NCI-H2029 treated with DMSO at 0.1 percent for 48 hours (cell line): ENCODE measurements at places on chromosomes 5 and 9.
A peak's percentile ranks its signal among the peaks of the same experiment; 100 is the strongest.

DNA sequence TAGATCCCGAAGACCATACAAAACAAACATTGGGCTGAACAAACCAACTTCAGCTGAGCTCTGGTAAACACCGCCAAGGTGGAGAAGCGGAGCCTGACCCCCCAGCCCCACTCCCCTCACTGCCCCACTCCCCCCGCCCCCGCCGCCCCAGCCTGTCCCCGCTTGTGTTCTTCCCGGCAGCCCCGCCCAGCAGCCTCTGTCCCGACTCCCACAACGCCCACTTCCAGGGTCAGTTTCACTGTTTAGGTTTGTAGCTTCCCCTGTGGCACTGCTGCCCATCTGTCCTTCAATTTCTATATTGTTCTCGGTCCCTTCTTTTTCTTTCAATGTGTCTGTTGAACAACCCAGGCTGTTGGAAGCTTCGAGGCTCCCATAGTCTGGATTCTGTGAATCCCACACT, 112.0 kb upstream of the CACNA1B start:
- DNase-seq: no peak

- DNase-seq: no peak
Measured at GRCh38 chr5:163276466-163276865, 160.9 kb upstream of the CCNG1 start.

DNA sequence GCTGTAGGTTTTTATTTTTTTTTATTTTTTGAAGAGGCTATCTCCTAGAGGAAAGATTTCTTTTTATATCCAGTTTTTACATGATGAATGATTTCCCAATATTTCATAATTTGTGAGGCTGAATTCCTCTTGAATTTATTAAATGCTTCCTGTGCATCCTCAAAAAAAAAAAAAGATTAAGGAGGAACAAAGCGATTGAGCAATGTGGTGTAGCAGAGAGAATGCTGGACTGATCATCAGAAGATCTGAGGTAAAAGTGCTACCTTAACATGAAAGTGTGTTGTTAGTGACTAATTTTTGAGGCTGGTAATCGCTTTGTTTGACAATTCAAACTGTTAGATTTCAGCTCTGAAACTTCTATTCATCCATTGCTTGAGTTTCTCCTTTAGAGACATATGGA, 125.1 kb downstream of the ESM1 start:
- DNase-seq: no peak

GRCh38 chr9:82354279-82354659, 365.7 kb downstream of the SPATA31D1 start:
- DNase-seq: no peak

DNA sequence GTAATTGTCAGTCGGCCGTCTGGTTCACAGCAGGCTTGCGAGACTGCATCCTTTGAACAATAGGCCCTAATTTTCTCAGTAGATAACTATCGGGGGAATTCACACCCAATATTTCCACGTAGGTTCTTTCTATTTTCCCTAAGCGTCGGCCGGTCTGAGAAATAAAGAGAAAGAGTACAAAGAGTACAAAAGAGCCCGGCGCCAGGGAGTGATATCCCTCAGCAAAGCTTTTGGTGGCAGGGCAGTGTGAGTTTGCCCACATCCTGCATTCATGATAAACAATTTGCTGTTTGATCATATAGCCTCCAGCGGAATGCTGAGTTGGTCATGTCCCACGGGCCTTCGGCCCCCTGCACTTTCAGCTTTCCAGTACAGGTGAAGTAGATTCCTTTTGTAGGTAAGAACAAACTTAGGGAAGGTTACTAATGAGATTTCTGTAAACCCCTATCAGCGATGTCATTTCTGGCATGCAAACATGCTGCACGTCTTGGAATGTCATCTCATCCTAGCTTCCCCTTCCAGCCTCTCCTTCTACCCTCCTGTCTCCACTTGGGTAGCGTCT, 4.7 kb upstream of the PTGR1 start:
- DNase-seq: no peak

DNA sequence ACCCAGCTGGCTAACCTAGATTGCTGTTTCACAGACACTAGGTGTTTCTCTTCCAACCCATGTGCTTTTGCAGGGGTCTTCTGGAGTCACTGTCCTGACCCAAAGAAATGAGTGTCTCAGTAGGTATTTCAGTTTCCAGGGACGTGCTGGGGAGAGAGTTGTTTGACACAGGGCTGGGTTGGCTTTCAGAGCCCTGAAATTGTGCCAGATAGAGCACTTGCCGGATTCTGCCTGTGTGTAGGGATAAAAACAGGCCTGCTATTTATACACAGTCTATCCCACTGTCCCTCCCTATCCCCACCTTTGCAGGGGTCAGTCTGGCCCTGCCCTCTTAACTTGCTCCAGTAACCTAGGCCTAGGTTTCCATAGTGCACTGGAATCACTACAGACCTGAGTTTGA, 957 bp upstream of the HBEGF start:
- DNase-seq: no peak

GRCh38 chr9:4042991-4043390, 256.9 kb downstream of the GLIS3 start:
- DNase-seq: no peak

DNA sequence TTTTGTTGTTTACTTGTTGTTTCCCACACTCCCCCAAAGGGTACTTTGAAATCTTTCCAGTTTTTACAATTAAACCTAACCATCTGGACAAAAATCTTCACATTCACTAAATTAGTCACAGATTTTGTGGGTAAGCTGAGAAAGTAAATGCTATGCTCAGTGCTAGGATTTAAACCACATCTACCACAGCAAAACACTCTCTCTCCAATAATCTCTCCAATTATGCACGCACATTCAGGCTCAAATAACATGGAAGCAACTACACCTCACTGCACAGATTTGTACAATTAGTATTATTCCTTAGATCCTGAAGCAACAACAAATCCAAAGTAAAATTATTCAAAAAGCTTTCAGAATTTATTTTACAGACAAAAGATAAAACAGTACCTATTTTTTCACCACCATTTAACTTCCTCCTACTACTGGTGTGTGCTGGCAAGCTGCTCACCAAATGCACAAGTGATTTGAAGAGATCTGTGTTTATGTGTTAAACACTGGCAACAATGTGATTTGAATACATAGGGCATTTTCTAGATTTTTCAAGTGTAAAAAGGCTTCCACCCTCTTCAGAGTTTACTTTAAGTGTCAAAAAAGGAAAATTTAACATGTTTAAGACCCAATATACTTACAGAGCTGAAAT, 16.6 kb downstream of the ZNF608 start:
- no peak for DNase-seq

DNA sequence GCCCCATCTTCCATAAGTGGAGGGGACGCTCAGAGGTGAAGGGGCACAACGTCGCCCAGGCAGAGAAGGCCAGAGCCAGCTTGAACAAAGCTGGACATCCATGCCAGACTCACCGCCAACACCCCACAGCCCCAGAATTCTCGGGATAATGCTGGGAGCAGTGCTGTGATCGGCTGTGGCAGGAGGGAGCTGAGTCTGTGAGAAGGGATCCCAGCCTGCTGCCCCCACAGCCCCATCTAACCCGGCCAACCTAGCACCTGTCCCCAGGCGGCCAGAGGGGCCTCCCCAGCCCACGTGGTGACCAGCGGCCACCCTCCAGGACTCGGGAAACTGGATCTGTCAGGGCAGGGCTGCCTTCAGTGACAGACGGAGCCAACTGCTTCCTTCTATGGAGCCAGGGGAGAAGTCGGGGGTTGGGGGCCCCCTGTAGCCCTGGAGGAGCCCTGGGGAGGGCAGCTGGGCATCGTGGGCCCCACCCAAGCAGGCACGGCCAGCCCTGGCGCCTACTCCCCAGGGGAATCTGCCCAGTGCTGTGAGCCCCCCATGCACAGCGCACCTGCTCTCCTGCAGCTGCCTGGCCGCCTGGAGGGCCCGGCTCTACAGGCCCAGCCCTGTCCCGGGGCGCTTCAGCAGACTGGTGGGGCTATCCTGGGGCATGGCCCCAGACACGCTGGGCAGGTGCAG, 6.0 kb downstream of the BRD3 start:
- no peak for DNase-seq

- no peak for DNase-seq
Measured at GRCh38 chr5:135915466-135916001, 19.9 kb upstream of the IL9 start.

DNA sequence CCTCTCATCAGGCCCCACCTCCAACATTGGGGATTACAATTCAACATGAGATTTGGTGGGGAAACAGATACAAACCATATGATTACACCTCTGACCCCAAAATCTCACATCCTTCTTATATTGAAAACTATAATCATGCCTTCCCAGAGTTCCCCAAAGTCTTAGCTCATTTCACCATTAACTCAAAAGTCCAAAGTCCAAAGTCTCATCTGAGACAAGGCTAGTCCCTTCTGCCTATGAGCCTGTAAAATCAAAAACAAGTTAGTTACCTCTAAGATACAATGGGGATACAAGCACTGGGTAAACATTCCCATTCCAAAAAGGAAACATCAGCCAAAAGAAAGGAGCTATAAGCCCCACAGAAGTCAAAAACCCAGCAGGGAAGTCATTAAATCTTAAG, 26.8 kb upstream of the ARSB start:
- DNase-seq: no peak

- no peak for DNase-seq
Measured at GRCh38 chr5:80961376-80962281, 1.5 kb downstream of the RASGRF2 start.

DNA sequence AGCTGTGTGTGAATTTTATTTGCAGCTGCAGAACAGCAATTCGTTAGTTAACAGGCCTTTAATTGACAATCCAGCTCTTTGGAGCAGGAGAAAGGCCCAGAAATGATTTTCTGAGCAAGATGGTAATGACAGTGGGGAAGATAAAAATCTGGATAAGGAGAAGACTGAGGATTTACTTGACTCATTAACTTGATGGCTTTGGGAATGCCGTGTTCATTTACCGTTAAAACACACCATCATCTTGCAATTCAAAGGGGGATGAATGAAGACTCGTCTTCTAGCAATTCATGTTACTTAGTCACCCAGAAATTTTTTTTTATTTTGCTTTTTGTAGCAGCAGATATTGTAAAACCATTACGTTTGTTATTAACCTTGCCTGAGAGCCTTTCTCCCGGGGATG, 52.0 kb downstream of the PTTG1 start:
- no peak for DNase-seq

DNA sequence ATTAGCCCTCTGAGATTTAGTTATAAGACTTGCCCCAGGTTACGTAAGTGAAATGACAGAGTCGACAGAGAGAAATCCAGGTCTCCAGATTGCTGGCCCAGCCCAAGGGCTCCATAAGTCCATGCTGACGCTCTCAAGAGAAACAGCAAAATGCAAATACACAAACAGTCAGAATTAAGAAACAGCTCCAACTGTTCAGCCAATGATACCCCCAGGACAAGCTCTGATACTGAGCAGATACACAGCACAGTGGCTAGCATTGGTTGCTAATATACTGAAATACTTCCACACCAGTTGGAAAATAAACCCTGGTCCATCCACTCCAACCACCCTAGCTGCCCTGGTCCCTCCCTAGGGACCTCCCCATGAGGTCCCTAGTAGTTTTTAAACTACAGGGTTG, 94.2 kb downstream of the CDK5RAP2 start:
- DNase-seq: no peak

DNA sequence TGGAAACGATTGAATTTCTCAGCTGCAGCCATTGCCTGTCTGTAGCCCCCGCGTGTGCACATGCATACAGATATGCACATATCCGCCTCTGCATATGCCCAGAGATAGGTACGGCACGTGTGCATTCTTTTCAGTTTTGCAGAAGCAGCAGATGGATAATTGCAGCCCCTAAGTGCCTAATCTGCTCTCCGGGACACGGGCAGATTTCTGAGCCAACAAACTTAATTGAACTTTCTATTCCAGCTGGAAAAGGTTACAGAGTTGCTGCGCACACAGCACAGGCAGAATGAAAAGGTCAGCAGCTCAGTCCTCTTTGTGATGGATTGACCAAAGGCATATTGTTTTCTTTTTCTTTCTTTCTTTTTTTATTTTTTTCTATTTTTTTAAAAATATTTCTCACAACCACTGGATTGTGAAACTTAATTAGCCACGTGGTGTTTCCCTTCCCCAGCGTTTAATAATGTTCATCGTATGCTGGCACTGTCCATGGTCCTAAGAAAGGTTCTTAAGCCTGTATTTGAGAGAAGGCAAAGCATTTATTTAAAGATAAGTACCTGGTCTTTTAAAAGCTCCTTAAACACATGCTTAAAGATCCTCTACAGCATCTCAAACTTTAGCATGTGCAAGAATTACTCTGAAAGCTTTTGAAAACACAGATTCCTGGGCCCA, 270.2 kb upstream of the BRINP1 start:
- DNase-seq: no peak

- DNase-seq: no peak
Measured at GRCh38 chr9:1300941-1301340, 250.8 kb downstream of the DMRT2 start.

- no peak for DNase-seq
Measured at GRCh38 chr9:88221105-88221504, 82.8 kb upstream of the SPATA31C2 start.

- no peak for DNase-seq
Measured at GRCh38 chr9:107316795-107317661, 33.9 kb downstream of the RAD23B start.

GRCh38 chr9:133133681-133134387, 12.8 kb upstream of the RALGDS start:
- DNase-seq: peak; percentile 90

- peak; percentile 24 for DNase-seq
Measured at GRCh38 chr9:122133263-122133983, 26.2 kb downstream of the NDUFA8 start.

DNA sequence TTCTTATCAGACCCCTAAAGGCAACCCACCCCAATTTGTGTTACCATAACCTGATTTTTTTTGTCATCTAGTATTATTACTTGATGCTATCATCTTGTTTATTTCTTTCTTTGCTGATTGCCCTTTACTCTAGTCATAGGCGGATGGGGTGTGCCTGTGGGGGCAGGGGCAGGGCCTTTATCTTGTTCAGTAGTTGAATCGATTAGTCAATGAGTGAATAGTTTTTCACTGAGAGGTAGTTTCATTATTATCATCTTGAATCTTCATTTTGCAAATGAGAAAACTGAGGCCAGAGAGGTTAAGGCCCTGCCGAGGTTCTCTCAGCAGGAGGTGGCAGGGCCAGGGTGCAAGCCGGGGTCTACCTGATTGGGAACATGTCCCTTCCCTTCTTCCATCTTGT, 9.4 kb upstream of the GM2A start:
- no peak for DNase-seq

GRCh38 chr9:35335164-35335563, 154.7 kb upstream of the RUSC2 start:
- DNase-seq: no peak
